Activated CD4-positive, alpha-beta T cell treated with anti-CD3 and anti-CD28 coated beads, Interleukin-2, amount 50 U/mL, for 1 hour (primary cell): ENCODE measurements at places on chromosomes 7 and 10.

GRCh38 chr7:44754802-44755697 lies 6.4 kb downstream of the ZMIZ2 start:
- no peak for DNase-seq

DNA sequence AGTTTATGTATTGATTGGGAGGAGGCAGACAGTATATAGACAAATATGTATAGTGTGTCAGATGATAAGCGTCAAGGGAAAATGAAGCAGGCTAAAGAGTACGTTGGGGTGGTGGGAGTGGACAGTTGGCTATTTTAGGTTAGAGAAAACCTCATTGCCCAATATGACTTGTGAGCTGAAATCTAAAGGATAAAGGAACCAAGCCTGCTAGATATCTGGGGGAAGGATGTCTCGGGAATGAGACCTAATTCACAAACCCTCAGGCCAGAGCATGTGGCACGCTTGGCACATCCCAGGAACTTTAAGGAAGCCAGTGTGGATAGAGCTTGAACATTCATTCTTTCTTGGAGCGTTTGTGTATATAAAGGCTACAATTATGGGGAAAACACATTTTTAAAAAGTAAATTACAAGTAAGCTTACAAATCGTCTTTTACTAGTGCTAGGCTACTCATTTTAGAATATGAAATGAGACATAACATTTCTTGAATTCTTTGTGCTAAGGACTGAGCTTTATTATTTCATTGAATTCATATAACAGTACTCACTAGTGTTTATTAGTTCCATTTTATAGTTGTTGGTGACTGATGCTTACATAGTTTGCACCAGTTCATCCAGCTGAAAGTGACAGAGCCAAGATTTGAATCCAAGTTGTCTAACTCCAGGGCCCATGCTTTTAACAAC lies 9.7 kb downstream of the FHIP2A start:
- no peak for DNase-seq

- no peak for DNase-seq
These were observed 41.8 kb downstream of the KLHDC10 start for GRCh38 chr7:130112093-130112492.

DNA sequence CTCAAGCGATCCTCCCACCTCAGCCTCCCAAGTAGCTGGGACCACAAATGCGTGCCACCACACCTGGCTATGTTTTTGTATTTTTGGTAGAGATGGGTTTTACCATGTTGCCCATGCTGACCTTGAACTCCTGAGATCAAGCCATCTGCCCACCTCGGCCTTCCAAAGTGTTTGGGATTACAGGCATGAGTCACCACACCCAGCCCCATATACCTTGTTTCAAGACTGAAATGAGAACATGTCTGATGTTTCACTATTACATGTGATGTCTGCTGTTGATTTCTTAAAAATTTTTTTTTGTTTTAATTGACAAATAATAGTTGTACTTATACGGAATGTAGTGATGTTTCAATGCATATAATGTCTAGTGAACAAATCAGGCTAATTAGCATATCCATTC lies 14.5 kb downstream of the KLHL7 start:
- DNase-seq = no peak

DNA sequence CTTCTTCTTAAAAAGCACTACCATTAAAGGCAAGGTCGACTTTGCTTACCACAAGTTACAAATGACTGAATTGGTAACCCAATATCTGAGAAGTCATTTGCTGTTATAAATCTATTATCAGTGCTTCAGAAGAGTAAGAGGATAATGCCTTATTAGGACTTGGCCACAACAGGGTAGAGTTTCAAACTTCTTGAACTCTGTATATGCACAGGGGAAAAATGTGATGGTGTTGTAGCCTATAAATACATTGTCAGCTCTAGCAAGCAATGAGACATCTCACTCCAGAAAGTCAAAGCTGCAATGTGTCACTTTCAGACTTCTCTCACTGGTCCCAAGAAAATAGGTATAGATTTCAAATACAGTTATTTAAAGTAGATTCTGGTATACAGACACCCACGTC lies 9.3 kb downstream of the TFEC start:
- no peak for DNase-seq

DNA sequence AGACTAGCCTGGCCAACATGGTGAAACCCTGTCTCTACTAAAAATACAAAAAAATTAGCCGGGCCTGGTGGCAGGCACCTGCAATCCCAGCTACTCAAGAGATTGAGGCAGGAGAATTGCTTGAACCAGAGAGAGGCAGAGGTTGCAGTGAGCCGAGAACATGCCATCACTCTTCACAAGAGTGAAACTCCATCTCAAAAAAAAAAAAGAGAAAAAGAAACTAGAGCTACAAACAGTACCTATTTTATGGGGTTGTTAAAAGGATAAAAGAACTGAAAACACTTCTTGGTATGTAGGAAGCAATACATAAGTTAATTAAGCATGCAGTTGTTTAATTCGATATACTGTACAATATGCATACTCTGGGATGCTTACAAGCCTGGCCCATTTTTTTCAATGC lies 216.9 kb downstream of the SORCS1 start:
- DNase-seq = no peak

GRCh38 chr10:5428133-5428532 lies 15.8 kb downstream of the NET1 start:
- DNase-seq = no peak

- no peak for DNase-seq
These were observed 242.6 kb downstream of the BICC1 start for GRCh38 chr10:58755340-58755610.

- DNase-seq = no peak
These were observed 148.6 kb downstream of the ELFN1 start for GRCh38 chr7:1818575-1819258.
